Left ventricle myocardium inferior (tissue), 1 donor: ENCODE measurements at places on chromosomes 11 and 22. TPM values are rescaled to one million over a fixed set of nuclear protein-coding genes. Genes with fewer than 3 reads are reported as not detected.

Gene PRRG4
- 0.33 TPM for total RNA-seq

Gene SESN3
- 8.1 TPM for total RNA-seq

Gene CXCR5
- not detected for total RNA-seq

Gene CHRM1
- not detected for total RNA-seq

Gene LRRC74B
- total RNA-seq: not detected

Gene MRGPRX4
- total RNA-seq: not detected

Gene PGA5
- total RNA-seq: not detected

Gene USP2
- total RNA-seq: 135 TPM

Gene RFPL3
- total RNA-seq: not detected

Gene ZNF214
- total RNA-seq: 0.96 TPM

Gene NXPE1
- total RNA-seq: not detected

Gene EXPH5
- total RNA-seq: 0.88 TPM

Gene GAB4
- not detected for total RNA-seq

Gene OMP
- not detected for total RNA-seq

Gene SULT4A1
- total RNA-seq: 0.08 TPM

Gene MS4A6A
- 42.1 TPM for total RNA-seq

Gene BIRC3
- 8.1 TPM for total RNA-seq

Gene DDI1
- total RNA-seq: not detected

Gene FXYD2
- 1.3 TPM for total RNA-seq

Gene SCUBE1
- 0.14 TPM for total RNA-seq

Gene OR4D11
- not detected for total RNA-seq

Gene PKDREJ
- total RNA-seq: 0.08 TPM
